ENCODE measurements at places on chromosomes 3 and 15. TPM values are rescaled to one million over a fixed set of nuclear protein-coding genes. Genes with fewer than 3 reads are reported as not detected.

FOXB1 gene
- total RNA-seq: not detected

PLA2G4E gene
- not detected for total RNA-seq

CHRNA7 gene
- total RNA-seq: 4.7 TPM

RBP2 gene
- total RNA-seq: not detected

WDR82 gene
- total RNA-seq: 50.0 TPM

ATP10A gene
- total RNA-seq: 6.8 TPM

GABRR3 gene
- total RNA-seq: not detected

SSR3 gene
- 197 TPM for total RNA-seq

MCF2L2 gene
- 0.15 TPM for total RNA-seq

MESP2 gene
- total RNA-seq: 0.62 TPM

KCNMB3 gene
- 0.91 TPM for total RNA-seq

CPB1 gene
- total RNA-seq: not detected

ATP2B2 gene
- 0.24 TPM for total RNA-seq

EPHA3 gene
- not detected for total RNA-seq

C3orf80 gene
- total RNA-seq: 1.8 TPM

H1-8 gene
- total RNA-seq: not detected

TRIM42 gene
- not detected for total RNA-seq

ZBBX gene
- total RNA-seq: not detected

CLRN1 gene
- total RNA-seq: not detected

AP4E1 gene
- 9.3 TPM for total RNA-seq

DPPA2 gene
- not detected for total RNA-seq

ACKR2 gene
- not detected for total RNA-seq

Measured in A549 treated with DMSO at 1 μM for 4 hours (cell line).